ENCODE measurements at places on chromosomes 4 and X. TPM values are rescaled to one million over a fixed set of nuclear protein-coding genes. Genes with fewer than 3 reads are reported as not detected.

- no peaks in the 10 kb centered on the region for H3K27me3 ChIP-seq
- no peaks in the 10 kb centered on the region for H3K36me3 ChIP-seq
- no peak overlapping the region for H3K27ac ChIP-seq
- no peak for DNase-seq
- H3K4me1 ChIP-seq: peaks cover 4% of the 10 kb centered on the region
Observed at GRCh38 chr4:158793021-158793420, 24.2 kb downstream of the FNIP2 start.

- no peaks in the 10 kb centered on the region for H3K27me3 ChIP-seq
- H3K27ac ChIP-seq: peak overlapping the region; percentile 82
- peaks cover 19% of the 10 kb centered on the region for H3K4me1 ChIP-seq
Observed at GRCh38 chr4:68736813-68737212, 66.4 kb upstream of the UGT2B15 start.

The TREX2 gene
- polyA plus RNA-seq: 0.81 TPM

GRCh38 chr4:1405636-1406393 is 427 bp downstream of the NKX1-1 start:
- peaks cover 68% of the 10 kb centered on the region for H3K27me3 ChIP-seq
- no peak overlapping the region for H3K4me3 ChIP-seq
- DNase-seq: peak; percentile 3

The AMTN gene
- polyA plus RNA-seq: not detected

The TDO2 gene
- 91.4 TPM for polyA plus RNA-seq

DNA sequence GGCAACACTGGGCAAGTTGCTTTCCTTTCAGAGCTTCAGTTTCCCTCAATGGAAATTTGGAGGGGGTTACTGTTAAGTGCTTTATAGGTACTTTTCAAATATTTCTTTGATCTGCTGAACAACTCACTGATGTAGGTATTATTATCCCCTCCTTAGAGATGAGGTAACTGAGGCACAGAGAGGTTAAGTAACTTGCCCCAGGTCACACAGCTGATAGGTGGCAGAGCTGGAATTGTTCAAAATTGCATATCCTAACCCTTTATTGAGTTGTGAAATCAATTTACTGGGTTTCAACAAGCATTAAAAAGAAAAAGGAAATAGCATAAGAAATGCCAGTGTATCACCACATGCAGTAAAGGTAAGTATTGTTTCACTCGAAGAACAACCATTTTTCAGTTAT is 6.6 kb downstream of the PPP1R3F start:
- no peaks in the 10 kb centered on the region for H3K36me3 ChIP-seq
- H3K4me1 ChIP-seq: peaks cover 3% of the 10 kb centered on the region
- no peak for DNase-seq
- no peak overlapping the region for H3K4me3 ChIP-seq
- no peak overlapping the region for H3K27ac ChIP-seq
- H3K27me3 ChIP-seq: no peaks in the 10 kb centered on the region

The AR gene
- polyA plus RNA-seq: 1.3 TPM

The ETDB gene
- polyA plus RNA-seq: not detected

DNA sequence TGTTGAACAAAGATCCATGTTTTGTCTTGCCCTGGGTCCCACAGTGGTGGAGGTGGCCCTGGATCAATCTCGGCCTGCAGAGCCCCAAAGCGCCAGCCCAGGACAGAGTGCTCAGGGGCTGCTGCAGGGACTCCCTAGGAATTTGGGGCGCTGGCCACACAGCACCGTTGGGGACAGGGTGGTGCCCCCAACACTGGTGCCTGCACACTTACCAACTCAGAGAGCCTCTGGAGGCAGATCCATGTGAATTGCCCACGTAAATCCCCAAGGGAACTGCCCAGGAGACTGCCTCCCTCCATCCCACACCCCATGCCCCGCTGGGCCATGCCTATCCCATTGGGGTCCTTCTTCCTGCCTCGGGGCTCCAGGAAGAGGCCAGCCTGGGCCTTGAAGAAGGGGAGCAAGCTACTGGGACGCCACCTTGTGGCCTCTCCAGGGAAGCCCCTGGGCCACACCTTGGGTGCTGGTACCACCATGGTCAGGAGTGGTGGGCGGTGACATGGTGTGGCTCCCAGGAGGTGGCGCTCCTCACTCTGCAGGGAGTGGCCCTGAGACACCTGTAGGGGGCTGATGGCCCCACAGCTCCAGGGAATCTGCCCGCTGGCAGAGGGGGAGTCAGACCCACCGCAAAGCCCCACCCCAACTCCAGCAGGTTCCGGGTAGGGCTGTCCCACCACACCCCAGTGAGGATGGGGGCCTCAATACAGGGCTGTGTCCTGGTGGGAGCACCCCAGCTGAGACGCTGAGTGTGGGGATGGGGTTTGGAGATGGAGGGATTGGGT is 22.8 kb downstream of the CFAP99 start:
- peak; percentile 70 for DNase-seq
- H3K27me3 ChIP-seq: no peaks in the 10 kb centered on the region
- H3K4me1 ChIP-seq: no peaks in the 10 kb centered on the region
- no peak overlapping the region for H3K27ac ChIP-seq
- no peaks in the 10 kb centered on the region for H3K36me3 ChIP-seq
- H3K4me3 ChIP-seq: no peak overlapping the region

- H3K27me3 ChIP-seq: no peaks in the 10 kb centered on the region
- DNase-seq: no peak
- H3K4me3 ChIP-seq: no peak overlapping the region
Observed at GRCh38 chrX:1162119-1162916, 50.1 kb downstream of the CRLF2 start.

DNA sequence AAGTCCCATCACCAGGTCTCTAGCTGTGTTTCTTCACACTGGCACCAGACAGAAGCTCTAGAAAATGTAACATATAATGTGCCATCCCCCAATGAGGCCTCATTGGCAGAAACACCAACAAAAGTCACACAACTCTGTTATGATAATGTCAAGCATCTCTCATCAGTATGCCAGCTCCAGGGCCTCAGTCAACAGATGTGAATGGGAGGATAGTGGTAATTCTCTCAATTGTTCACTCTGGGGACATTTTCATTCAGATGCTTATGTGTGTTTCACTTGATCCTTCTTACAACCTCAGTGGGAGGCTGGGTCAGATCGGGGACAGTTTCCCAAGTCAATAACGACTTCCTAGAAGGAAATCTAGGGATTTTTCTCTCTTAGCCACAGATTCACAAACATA is 57.5 kb upstream of the SCOC start:
- H3K4me1 ChIP-seq: no peaks in the 10 kb centered on the region
- H3K36me3 ChIP-seq: no peaks in the 10 kb centered on the region
- no peak for DNase-seq
- H3K27me3 ChIP-seq: no peaks in the 10 kb centered on the region
- no peak overlapping the region for H3K4me3 ChIP-seq
- H3K27ac ChIP-seq: no peak overlapping the region

DNA sequence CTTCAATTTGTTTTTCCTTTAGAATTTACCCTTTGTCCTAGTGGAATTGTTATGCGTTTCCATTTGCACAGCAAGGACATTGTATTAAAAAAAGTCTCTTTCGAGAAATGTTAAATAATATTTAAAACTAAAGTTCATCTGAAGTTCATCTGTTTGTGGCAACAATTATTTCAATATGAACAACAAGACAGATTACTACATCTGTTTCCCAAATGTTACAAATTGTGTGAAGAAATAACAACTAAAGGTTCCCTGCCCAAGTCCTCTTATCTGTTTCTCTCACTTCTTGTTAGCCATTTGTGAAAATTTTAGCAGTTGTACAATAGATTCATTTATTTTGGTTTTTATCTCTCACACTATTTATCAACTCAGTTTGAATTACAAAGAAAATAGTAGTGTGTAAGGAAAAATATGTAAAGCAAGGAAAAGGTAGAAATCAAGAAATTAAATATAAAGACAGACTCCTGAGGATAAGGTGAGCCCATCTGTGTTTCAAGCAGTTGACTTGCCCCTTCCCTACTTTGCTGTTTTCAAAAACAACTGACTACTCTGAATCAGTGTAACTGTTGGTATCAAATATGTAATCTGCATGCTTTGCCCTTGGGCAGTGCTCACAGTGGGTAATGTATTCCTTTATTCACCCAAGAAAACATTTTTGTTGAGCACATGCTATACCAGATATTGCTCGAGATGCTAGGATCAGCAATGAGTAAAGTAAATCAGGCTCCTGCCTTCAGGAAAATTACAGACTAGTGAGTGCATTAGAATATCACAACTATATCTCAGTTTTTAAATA is 118.9 kb upstream of the PCDH7 start:
- H3K36me3 ChIP-seq: no peaks in the 10 kb centered on the region
- H3K4me1 ChIP-seq: no peaks in the 10 kb centered on the region
- H3K27me3 ChIP-seq: no peaks in the 10 kb centered on the region
- DNase-seq: no peak
- H3K27ac ChIP-seq: no peak overlapping the region
- no peak overlapping the region for H3K4me3 ChIP-seq

DNA sequence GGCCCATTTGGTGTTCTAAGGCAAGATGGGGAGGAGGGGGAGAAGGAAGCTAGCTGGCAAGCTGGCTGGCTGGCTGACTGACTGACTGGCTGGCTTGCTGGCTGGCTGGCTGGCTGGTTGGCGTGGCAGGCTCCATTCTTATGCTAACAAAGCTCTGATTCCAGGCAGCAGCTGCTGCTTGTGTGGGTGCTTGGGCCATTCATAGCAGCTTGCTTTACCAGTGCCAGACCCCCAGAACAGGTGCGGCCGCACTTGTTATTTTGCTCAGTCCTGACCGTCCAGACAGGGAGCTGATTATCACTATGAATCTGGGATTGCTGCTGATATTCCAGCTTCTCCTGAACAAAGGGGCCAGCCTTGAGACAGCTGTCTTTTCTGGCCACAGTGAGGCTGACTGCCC is 131.2 kb upstream of the PAK3 start:
- H3K27ac ChIP-seq: no peak overlapping the region
- H3K4me3 ChIP-seq: no peak overlapping the region
- no peaks in the 10 kb centered on the region for H3K36me3 ChIP-seq
- no peaks in the 10 kb centered on the region for H3K4me1 ChIP-seq
- no peaks in the 10 kb centered on the region for H3K27me3 ChIP-seq

- H3K36me3 ChIP-seq: no peaks in the 10 kb centered on the region
- H3K27me3 ChIP-seq: no peaks in the 10 kb centered on the region
- H3K27ac ChIP-seq: no peak overlapping the region
Observed at GRCh38 chr4:28799696-28800095, 1920.5 kb upstream of the PCDH7 start.

The TMPRSS11A gene
- not detected for polyA plus RNA-seq

All from hepatocyte (in vitro differentiated cells).